ENCODE measurements at places on chromosomes 7 and 10.

DNA sequence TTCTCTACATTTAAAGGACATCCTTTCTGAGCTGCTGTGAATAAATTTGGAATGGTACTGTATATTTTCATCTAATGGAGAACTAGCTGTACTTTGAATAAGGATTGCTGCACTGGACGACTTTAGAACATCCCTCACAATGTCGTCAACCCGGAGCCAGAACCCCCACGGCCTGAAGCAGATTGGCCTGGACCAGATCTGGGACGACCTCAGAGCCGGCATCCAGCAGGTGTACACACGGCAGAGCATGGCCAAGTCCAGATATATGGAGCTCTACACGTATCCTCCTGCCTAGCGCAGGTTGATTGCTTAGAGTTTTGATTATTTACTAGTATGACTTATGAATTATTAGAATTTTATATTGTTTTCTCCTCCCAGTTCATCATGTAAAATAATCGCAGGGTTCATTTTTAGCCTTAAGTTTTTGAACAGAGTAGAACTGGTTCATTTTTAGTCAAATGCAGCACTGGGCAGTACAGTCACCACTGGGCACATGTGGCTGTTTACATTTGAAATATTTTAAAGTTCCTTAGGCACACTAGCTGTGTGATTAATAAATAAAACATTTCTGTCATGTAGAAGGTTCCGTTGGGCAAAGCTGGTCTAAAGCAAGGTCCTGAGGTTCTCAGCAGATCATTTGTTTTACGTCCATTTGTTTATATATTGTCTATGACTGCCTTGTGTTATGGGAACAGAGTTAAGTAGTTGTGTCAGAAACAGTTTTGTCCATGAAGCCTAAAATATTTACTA, 31.5 kb downstream of the CUL1 start:
- DNase-seq = no peak

DNA sequence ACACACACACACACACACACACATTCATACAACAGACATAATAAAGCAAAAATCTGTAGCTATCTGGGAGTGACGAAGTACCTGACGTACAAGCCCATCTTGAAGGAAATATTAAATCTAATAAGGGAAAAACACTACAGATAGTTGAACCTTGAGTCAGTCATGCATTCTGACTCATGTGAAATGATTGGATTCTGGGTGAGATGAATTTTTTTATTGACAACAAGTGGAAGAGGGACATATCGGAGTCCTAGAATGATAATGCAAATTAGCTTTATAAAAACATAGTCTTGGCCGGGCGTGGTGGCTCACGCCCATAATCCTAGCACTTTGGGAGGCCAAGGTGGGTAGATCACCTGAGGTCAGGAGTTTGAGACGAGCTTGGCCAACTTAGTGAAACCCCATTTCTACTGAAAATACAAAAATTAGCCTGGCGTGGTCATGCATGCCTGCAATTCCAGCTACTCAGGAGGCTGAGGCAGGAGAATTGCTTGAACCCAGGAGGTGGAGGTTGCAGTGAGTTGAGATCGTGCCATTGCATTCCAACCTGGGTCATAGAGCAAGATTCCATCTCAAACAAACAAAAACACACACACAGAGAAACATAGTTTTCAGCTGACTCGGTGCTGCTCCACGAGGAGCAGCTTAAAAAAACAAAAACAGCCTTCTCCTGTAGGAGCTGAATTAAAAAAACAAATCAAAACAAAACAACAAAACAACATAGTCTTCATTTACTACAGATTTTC, 154.4 kb upstream of the MKLN1 start:
- peak; percentile 46 for DNase-seq

DNA sequence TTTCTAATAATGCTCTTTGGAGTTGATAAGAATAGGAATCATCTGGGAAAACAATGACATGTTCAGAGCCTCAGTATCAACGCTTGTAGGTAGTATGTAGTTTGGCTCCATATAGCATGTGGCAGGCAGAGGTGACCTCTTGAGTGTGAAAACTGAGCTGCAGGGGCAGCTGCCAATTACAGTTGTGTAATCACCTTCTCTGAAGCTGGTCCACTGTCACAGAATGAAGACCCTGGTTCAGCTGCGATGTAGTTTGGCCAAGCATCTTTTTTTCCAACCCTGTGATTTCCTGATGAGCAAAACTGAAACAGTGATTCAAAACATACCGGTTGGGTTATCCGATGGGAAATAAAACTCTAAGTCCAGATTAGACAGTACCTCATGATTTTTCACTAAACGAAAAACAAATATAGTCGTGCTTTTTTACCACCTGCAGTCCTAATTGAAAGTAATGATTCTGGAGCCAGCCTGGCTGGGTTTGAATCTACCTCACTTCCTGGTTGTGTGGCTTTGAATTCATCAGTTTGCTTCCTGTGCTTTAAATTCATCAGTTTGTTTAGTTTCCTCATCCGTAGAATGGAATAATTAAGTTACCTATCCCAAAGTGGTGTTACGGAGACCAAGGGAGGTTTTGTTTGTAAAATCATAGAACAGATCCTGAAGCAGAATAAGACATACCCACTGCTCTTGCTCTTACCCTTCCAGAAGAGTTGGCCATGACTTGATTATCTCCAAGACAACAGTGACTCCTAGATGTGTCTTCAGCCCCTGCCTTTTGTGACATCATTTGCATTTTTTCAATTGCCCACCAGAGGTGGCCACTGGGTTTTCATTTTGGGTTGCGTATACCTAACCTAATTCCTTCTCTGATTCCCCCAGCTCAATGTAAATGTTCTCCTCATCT, 87.4 kb downstream of the CELF2 start:
- no peak for DNase-seq

DNA sequence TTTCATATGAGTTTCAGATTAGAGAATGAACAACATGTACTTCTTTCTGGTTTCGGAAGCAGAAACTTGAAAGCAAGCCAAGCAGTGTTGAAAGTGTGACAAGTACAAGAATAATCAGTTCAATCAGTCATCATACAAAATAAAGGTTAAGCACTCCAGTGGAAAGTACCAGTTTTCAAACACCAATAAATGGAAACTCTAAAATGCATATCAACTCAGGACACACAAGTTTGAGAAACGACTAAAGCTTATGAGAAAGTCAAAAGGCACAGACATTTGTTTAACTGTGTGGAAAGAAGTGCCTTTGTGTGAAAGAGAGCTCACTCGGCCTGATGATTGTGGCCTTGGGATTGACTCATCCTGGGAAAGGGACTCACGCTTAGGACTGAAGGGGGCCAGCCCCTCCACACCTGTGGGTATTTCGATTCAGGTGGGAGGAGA, 60.6 kb upstream of the AKR1C1 start:
- peak; percentile 59 for DNase-seq

DNA sequence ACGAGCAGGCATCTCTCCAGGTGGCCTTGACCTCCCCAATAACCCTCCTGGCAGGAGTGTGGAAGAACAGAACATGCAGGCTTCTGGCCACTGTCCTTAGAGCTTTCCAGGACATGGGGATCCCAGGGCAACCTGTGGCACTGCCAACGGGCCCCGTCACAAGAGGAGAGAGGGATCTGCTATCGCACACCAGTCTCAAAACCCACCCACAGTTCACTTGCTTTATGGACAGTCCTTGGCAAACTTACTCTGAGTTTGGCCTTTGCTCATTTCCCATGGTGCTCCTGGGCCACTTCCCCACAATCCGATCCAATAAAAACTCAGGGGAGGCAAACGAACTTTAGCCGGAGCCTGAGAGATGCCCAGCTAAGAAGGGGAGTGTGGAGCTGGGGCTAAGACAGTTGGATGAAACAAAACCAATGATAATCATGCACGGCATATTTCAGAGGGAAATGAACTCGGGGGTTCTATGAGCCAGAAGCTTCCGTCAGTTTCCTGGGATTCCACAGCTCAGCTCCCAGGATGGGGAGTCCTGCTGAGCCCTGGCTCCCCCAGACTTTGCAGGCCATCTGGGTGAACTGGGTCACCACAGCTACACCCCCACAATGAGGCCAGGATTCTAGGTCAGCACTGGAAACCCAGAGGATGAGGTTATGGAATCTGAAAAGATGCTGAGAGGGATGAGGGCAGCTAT, 158.4 kb downstream of the NEURL1 start:
- DNase-seq = no peak

- no peak for DNase-seq
These were observed 32.1 kb downstream of the PRKG1 start for GRCh38 chr10:51106311-51106945.

- peak; percentile 26 for DNase-seq
These were observed 630.1 kb downstream of the PARD3 start for GRCh38 chr10:34184939-34185386.

DNA sequence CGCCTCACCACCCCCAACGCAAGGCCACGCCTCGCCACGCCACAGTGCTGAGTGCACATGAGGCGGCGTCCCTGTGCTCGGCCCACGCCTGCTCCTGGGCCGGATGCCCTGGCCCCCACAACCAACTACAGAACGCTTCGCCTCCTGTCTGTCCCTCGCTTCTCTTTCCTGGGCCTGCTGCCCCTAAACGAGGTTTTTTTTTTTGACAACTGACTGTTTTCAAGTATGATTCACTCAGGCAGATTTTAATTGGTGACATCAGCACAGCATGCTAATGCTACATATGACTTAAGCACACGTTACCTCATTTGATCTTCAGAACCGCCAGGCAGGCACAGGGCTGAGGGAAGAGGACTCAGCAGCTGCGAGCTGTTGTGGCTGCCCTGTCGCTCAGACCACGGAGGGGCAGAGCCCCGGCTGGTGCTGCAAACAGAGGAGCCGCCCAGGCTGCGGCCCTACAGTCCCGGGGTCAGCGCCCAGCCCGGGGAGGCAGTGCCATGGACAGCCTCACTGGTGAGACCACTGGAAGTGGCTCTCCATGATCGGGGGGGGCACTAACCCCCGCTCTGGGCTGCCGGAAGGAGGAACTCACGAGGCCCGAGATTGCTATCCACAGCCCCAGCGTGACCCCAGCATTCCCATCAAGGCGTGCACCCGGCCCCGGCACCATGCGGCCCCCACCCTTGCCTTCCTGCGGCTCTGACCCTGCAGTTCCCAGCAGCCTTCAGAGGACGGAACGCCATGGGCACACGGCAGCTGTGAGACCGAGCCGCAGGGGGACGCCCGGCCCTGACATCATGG, 212.8 kb downstream of the MAD1L1 start:
- DNase-seq = peak; percentile 10

DNA sequence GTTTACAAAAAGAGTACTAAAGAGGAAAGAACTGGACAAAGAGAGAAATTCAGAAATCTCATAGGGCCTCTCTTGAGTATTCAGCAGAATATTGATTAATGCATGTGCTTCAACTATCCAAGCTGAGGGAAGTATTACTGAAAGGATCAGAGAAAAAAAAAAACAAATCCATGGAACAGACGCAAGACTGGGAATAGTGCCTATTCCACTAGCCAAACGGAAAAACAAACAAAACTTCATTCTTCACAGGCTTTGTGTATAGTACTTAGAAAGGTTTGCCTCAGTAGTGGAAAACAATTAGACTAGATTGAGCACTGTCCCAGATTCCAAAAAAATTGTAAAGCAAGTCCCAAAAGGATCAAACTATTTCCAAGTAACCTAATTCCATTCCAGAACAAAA, 106.2 kb downstream of the TFEC start:
- no peak for DNase-seq

DNA sequence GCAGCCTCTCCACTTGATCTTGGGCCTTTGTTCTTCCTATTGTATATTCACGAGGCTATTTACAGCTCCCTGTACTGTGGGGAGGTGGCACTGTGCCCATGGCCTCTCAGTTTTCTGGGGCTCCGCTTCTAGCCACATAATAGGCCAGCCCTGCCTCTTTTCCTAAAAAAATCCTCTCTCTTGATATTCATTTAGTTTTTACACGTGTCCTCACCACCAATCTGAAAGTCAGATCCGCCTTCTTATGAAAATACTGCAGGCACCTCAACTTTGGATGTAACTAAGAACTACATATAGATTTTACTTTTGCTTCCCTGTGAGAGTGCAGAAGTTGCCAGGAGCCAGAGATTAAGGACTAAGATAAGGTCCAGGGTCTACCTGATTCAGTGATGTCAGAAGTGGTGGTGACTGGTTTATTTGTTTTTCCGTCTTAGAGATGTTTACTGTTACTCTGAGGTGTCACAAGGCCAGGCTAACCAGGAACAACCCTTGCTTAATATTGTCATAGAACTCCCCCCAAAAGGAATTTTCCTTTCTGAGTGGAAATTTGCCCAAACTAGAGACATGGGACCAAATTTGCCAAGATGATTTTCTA, 7.8 kb downstream of the BAMBI start:
- DNase-seq = peak; percentile 38

- no peak for DNase-seq
These were observed 31.9 kb downstream of the WDR11 start for GRCh38 chr10:120883071-120883470.

- no peak for DNase-seq
These were observed at the start of gene VWC2 for GRCh38 chr7:49773218-49773935. VWC2 (plus strand) TSS chr7:49773638; CDS start chr7:49775436, 1,798 bp downstream.

DNA sequence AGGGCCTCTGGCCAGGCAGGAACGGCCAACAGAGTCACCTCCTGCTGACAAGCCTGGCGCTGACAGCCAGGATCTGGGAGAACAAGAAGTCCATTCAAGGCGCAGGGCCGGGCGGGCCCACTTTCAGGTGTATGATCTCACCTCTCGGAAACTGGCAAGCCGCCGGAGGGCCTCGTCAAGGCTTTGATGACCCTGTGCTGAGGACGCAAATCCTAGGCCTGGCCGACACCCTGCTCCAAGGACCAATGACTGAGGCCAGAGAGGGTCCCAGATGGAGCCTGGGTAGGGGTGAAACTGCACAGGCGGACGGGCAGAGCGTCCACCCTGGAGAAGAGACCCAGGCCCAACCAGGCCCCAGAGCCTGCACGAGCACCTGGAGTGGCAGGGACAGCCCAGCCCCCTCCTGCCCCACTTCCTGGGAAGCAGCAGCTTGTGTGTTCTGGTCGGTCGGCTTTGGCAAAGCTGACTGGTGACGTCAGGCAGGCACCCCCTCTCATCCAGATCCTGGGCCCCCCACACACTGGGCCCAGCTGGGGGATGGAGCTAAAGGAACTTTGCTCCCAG, 30.6 kb downstream of the MYL10 start:
- DNase-seq = no peak

DNA sequence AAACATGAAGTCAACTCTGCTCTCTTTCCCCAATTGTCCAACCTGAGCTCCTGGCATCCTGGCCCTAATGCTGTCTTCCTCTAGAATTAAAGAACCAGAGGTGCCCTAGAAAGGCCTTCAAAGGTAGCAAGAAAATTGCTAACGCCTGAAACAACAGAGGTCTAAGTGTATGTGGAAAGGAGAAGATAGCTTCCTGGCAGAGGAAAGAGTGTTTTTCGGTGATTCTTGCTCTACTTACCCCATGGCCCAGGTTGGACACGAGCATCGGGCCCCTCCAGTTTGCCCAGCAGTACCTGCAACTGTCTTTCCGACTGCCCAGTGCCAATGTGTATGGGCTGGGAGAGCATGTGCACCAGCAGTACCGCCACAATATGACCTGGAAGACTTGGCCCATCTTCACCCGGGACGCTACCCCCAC, 22.2 kb downstream of the MGAM2 start:
- no peak for DNase-seq

GRCh38 chr7:55441774-55442522, 76.8 kb downstream of the LANCL2 start:
- DNase-seq = peak; percentile 56

DNA sequence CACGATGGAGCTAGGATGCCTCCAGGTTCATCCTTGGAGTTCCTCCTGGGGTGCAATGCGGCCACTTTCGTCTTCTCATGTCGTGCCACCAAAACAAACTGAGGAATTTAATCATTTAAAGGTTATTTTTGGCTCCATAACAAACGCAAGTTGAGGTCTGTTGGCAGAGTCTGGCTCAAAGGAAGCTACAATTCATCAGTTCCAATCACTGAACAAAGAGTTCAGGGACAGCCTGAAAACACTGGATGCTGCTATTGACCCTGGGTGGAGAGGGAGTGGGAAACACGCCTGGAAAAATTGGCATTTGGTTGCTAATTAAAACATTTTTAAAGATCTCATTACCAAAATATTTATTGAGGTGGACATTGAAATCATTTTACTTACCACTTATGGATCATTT, 11.4 kb upstream of the MGMT start:
- no peak for DNase-seq

Data from renal cortical epithelial cell (primary cell).